NAMALWA (cell line): ENCODE measurements at places on chromosomes 3 and 15.
A peak's percentile ranks its signal among the peaks of the same experiment; 100 is the strongest.

DNA sequence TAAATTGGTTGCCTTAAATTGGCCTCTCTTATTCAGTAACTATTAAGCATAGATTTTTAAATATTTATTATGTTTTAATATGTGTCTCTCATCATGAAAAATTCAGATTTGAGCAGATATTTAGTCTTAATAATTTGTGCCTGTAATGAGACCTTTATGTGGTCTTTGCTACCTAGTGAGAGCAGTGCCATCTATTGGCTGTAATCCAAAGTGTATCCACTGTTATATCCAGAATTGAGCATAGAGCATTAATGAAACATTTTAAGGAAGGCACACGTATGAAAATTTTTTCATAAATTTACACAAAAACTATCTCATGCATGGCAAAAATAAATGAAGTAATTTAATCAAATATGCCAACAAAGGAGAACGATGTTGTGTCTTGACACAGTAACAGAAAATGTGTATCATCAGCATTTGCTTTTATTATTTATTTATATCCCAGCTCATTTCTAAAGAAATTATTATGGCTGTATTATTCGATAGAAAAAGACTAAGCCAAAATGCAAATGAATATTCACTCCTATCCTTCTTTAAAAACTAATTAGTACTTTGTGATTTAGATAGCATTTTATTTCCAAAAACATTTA is 203.5 kb downstream of the RSRC1 start:
- peak; percentile 77 for DNase-seq

GRCh38 chr3:9778143-9779074 is 8.7 kb upstream of the CAMK1 start:
- DNase-seq, result no peak

DNA sequence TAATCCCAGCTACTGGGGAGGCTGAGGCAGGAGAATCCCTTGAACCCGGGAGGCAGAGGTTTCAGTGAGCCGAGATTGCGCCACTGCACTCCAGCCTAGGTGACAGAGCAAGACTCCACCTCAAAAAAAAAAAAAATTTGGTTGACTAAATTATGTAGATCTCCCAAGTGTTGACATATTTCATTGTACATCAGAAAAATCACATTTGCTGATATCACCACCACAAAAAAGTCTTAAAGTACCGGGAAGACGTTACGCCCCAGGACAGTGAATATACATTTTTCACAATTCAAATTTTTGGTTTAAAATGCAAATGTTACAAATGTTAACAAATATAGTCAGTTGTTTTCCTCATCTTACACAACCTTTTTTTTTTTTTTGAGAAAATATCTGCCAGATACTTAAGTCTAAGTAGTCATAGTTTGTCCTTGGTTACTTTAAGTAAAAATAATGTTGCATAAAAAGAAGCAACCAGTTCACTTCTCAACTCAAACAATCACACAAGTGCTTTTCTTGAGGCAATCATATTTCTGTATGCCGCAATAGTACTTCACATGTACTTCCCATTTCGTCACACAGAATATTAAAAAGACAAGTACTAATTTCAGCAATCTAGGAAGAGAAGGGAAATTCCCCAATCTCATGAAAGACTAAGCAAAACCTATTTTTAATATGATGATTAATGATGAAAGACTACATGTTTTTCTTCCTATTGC is 41.0 kb upstream of the TCF12 start:
- no peak for DNase-seq

DNA sequence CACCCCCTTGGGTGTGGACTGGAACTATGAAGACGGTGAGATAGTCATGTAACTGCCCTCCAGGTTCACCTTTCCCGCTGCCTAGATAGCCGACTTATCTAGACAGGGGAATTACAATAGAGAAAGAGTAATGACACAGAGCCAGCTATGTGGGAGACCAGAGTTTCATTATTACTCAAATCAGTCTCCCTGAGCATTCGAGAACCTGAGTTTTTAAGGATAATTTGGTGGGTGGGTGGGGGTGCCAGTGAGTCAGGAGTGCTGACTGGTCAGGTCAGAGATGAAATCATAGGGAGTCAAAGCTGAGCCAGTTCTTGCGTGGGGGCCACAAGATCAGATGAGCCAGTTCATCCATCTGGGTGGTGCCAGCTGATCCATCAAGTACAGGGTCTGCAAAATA is 19.7 kb upstream of the DNAJC19 start:
- no peak for DNase-seq

DNA sequence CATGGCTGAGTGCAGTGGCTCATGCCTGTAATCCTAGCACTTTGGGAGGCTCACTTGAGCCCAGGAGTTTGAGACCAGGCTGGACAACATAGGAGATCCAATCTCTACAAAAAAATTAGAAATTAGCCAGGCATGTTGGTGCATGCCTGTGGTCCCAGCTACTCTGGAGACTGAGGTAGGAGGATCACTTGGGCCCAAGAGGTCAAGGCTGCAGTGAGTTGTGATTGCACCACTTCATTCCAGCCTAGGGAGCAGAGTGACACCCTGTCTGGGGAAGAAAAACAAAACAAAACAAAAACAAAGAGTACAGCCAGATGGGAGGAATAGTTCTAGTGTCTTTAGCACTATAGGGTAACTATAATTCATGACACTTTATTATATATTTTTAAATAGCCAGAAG is 26.2 kb upstream of the COMMD4 start:
- DNase-seq, result no peak

- DNase-seq, result no peak
These were observed 28.7 kb downstream of the WWTR1 start for GRCh38 chr3:149628957-149629670.
